ENCODE measurements at places on chromosomes 13 and 19.

DNA sequence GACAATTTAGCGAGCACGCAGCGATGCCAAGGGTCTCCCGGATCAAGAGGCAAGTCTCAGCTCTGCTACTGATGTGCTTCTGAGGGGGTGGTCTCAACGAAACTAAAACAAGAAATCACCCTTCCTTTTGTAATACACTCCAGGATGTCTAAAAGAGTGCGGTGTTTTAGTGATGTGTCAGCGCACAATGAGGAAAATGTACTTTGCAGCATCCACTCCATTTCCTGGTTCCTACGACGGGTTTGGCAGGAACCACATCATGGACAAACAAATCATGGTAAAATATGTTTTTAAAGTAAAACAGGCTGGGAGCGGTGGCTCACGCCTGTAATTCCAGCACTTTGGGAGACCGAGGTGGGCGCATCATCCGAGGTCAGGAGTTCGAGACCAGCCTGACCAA is 154.0 kb upstream of the TSC22D1 start:
- no peak for DNase-seq

- no peak for DNase-seq
Observed at GRCh38 chr13:113304121-113304520, 7.1 kb downstream of the LAMP1 start.

DNA sequence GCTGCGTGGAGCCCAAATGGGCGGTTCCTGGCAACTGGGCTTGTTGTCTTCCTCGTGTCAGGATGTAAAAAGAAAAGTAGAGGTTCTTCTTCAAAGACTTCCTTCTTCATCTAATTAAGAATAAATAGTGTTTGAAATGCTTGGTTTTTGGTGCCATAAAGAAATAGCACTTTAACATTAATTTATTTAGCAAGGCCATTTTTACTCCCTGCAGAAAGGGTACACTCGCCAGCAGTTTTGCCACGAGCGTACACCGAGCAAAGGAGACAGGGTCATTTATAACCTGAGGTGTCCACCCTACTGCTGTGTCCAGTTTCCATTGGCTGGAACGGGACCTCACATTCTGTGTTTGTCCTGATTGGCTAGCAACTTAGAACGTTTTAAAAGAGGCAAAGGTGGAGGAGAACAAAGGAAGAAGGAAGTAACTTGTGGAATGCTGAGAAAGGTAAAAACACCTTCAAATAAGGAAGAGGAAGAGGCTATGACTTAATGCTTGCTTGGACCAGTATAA is 21.8 kb upstream of the OR10H1 start:
- DNase-seq: peak; percentile 80

DNA sequence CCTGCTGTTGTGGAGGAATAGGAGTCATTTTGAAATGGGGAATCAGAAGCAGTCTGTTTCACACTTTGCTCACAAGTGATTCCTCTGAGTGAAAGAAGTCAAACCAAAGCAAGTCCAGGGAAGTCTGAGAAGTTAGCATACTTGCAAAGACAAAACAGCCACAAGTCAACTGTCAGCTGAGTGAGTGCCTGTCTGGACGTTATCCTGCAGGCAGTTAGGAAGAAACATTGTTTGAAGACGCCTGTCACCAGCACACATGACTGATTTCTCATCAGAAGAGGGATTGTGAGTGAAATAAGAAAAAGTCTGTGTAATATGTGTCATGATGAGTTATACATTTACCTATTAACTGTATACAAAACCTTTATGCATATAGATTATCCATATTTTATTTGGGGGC is 153.5 kb downstream of the KCNRG start:
- no peak for DNase-seq

Data from NCI-H774 (cell line).